ENCODE measurements at places on chromosomes 16 and 17.

DNA sequence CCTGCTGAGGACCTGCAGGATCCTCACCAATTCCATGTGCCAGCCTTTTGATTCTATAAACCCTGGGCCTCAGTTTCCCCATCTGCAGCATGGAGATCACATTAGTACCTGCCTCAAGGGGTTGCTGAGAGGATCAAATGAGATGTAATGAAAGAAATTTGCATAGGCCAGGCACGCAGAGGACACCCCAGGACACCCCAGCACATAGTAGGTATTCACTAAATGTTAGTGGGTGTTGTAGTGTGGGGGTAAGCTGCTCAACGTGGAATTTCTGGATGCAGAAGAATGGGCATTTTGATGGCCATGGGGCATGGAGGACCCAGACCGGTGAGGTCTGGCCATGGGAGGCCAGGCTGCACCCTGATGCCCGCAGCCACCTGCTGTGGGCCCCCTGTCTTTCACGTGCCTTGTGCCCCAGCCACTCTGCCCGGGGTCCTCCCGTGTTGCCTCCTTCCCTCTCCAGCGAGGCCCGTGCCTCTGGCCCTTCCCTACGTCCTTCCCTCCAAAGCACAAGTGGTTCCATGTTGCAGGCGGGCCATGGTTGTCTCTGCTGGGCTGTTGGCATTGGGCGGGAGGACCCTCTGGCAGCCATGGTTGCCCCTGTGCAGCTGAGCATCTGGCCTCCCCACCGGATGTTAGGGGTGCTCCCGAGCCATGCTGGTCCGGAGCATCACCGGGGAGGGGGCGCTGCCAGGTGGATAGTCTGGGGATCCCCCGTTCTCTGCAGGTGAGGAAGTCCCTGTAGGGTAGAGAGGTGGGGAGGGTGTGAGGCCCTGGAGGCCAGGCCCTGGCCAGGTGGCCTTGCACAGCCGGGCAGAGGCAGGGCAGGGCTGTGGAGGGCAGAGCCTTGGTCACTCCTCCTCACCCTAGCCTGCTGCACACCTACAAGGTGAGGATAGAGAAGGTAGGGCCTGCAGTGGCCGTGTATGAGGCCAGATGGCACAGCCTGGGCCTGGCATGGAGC lies 8.6 kb downstream of the MAP2K3 start:
- no peak for DNase-seq

- no peak for DNase-seq
Measured at GRCh38 chr16:10616419-10616755, 36.0 kb upstream of the EMP2 start.

GRCh38 chr16:89065458-89065822 lies 28.2 kb upstream of the ACSF3 start:
- DNase-seq, result no peak

DNA sequence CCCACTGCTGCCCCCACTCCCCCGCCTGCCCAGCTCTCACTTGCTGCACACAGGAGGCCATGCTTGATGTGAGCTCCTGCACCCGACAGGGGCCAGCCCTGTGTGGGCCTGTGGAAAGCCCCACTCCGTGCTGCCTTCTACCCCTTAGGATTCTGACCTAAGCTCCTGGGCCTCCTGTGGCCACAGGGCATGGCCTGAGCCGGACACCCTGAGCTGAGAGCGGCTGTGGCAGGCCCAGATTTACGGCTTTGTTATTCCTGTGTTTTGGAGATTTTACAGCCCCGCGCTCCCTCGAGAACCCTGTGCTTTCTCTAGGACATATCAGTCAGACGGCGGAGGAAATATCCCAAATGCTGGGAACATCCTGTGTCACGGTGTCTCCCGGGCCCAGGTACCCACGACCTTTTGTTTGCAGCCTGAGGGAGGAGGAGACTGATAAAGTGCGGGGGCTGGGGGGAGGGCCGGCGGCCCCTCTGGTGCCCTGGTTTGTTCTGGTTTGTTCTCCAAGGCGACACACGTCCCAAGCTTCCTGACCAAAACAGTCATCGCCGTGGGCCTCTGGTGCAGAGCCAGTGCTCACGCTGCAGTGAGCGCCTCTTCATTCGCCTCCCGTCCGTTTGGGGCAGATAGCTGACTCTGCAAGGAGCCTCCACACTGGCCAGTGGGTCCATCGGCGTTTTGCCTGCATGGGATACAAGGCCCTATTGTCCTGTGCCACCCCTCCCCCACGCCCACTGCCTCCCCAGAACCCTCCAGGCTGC lies 363.4 kb downstream of the C16orf95 start:
- no peak for DNase-seq

Data from AG10803 (cell line).